Osteocyte (in vitro differentiated cells): ENCODE measurements at places on chromosomes 12 and 14.

- no peak overlapping the region for H3K27ac ChIP-seq
- H3K4me3 ChIP-seq = peak overlapping the region; percentile 10
- no peaks in the 10 kb centered on the region for H3K27me3 ChIP-seq
These were observed 4.1 kb downstream of the TNFAIP2 start for GRCh38 chr14:103127356-103127755.

DNA sequence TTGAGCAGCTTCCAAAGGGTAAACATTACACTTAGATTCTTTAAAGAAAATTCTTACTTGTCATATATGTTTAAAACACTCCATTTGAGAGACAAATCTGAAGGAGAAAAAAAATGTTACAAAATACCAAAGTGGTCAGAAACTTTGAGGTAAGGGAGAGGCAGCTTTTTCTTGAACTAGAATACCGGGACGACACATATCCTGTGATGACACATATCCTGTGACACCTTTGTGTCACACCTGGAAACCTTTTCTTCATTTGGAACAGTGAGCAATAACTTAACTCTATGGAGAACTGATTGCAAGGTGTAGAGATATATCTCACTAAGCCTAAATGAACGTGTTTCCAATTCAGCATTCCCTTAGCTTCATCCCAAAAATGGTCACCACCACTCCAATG is 4.6 kb upstream of the GRIN2B start:
- no peak overlapping the region for H3K27ac ChIP-seq
- peaks cover 24% of the 10 kb centered on the region for H3K27me3 ChIP-seq

GRCh38 chr14:22131749-22132476 is 457.1 kb downstream of the DAD1 start:
- H3K36me3 ChIP-seq = no peaks in the 10 kb centered on the region
- H3K4me1 ChIP-seq = no peaks in the 10 kb centered on the region
- no peak for DNase-seq
- H3K27me3 ChIP-seq = peaks cover 11% of the 10 kb centered on the region

- H3K27me3 ChIP-seq = no peaks in the 10 kb centered on the region
- H3K27ac ChIP-seq = no peak overlapping the region
- no peak for DNase-seq
- H3K4me1 ChIP-seq = peaks cover 38% of the 10 kb centered on the region
- no peak overlapping the region for H3K4me3 ChIP-seq
These were observed 63.1 kb upstream of the SLC38A2 start for GRCh38 chr12:46435625-46436024.

DNA sequence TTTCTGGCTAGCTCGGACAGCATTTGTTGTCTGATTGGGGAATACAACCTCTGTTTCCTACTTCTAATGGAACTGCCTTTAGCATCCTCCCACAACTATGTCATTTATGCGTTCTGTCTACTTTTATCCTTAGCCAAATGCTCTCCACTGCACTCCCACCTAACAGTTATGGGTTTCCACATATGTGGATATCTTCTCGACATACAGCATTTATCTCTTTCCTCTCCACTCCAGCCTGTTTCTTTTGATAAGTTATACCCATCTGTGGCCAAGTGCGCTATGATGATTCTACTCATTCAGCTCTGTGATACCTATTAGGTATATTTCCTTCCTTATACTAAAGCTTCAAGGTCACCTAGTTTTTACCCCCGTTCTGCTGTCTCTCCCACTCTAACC is 122.2 kb upstream of the NAP1L1 start:
- H3K27ac ChIP-seq = no peak overlapping the region
- H3K36me3 ChIP-seq = no peaks in the 10 kb centered on the region
- no peak for DNase-seq

- H3K36me3 ChIP-seq = no peaks in the 10 kb centered on the region
- no peak overlapping the region for H3K4me3 ChIP-seq
- DNase-seq = no peak
- no peaks in the 10 kb centered on the region for H3K27me3 ChIP-seq
- no peak overlapping the region for H3K27ac ChIP-seq
These were observed 532.8 kb downstream of the FUT8 start for GRCh38 chr14:65945327-65945726.

GRCh38 chr12:110340706-110341105 is 59.7 kb downstream of the ATP2A2 start:
- DNase-seq = no peak
- no peaks in the 10 kb centered on the region for H3K4me1 ChIP-seq
- H3K4me3 ChIP-seq = no peak overlapping the region
- H3K27ac ChIP-seq = peak overlapping the region; percentile 39
- H3K27me3 ChIP-seq = no peaks in the 10 kb centered on the region
- peaks cover 78% of the 10 kb centered on the region for H3K36me3 ChIP-seq

DNA sequence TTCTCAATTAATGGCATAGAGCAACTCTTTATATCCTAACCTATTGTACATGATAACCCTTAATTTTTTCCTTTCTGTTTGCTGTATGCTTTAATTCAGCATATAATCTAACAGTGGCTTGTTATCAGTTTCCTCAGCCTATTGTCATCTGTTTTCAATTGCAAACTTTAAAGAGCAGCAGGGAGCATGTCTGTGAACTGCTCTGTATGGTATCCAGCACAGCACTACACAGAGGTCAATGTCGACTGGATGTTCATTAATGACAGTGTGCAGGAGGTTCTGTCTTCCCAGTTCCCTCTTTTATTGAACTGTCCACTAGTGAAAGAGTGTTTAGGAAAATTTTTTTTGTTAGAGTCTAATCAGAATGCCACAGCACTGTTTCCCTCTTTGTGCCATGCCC is 609.1 kb downstream of the SOX5 start:
- no peak for DNase-seq
- H3K4me1 ChIP-seq = no peaks in the 10 kb centered on the region
- no peak overlapping the region for H3K27ac ChIP-seq
- H3K27me3 ChIP-seq = peaks cover 14% of the 10 kb centered on the region
- no peak overlapping the region for H3K4me3 ChIP-seq

DNA sequence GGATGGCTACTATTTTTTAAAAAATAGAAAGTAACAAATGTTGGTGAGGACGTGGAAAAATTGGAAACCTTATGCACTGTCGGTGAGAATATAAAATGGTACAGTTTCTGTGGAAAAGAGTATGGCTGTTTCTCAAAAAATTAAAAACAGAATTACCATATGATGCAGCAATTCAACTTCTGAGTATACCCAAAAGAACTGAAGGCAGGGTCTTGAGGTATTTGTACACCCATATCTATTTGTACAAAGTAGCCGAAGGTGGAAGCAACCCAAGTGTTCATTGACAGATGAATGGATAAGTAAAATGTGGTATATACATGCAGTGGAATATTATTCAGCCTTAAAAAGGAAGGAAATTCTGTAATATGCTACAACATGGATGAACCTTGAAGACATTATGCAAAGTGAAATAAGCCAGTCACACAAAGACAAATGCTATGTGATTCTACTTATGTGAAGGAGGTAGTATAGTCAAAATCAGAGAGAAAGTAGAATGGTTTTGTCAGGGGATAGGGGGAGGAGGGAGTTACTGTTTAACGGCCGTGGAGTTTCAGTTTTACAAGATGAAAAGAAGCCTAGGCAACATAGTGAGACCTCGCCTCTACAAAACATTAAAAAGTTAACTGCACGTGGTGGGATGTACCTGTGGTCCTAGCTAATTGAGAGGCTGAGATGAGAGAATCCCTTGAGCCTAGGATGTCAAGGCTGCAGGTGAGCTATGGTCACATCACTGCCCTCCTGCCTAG is 38.4 kb upstream of the CCT2 start:
- H3K27ac ChIP-seq = no peak overlapping the region
- peaks cover 22% of the 10 kb centered on the region for H3K36me3 ChIP-seq
- DNase-seq = no peak
- no peaks in the 10 kb centered on the region for H3K27me3 ChIP-seq

- no peak for DNase-seq
- H3K36me3 ChIP-seq = no peaks in the 10 kb centered on the region
- peaks cover 16% of the 10 kb centered on the region for H3K27me3 ChIP-seq
- H3K4me3 ChIP-seq = no peak overlapping the region
These were observed 23.6 kb downstream of the MMAB start for GRCh38 chr12:109549613-109550270.

DNA sequence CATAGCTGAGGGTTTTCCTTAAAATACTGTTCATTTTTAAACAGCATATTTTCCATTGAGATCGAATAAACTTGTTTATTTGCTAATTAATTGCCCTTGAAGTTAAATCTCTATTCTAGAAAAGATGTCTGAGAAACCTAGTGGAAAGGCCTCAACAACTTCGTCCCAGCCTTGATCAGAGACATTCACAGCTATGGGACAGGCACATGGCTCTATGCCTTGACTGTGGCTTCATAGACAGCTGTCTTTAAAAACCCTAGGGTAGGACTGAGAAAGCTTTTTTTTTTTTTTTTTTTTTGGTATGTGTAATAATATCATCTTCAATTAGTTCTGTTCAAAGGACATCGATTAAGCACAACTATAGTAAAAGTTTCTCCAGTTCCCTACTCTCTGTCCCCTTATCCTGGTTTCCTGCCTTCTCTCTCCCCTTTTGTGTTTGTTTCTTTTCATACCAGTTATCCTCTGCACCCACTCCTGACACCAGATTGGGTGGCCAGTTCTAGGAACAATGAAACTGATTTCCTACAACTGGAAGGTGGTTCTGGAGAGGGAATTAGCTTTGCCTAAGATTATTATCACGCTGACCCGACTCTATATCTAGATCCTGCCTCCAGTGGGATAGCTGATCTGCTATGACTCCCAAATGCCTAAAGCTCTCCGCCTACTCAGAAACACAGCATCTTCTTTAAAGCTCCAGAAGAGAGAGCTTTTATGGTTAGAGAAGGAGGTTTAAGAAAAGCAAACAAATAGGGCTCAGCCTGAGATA is 20.3 kb downstream of the SOCS2 start:
- no peak for DNase-seq
- no peaks in the 10 kb centered on the region for H3K36me3 ChIP-seq
- no peak overlapping the region for H3K27ac ChIP-seq
- H3K27me3 ChIP-seq = no peaks in the 10 kb centered on the region
- peaks cover 33% of the 10 kb centered on the region for H3K4me1 ChIP-seq

- no peaks in the 10 kb centered on the region for H3K36me3 ChIP-seq
- DNase-seq = no peak
- no peak overlapping the region for H3K4me3 ChIP-seq
- H3K27ac ChIP-seq = no peak overlapping the region
- H3K4me1 ChIP-seq = no peaks in the 10 kb centered on the region
These were observed 305.6 kb downstream of the GALC start for GRCh38 chr14:87687420-87687819.

DNA sequence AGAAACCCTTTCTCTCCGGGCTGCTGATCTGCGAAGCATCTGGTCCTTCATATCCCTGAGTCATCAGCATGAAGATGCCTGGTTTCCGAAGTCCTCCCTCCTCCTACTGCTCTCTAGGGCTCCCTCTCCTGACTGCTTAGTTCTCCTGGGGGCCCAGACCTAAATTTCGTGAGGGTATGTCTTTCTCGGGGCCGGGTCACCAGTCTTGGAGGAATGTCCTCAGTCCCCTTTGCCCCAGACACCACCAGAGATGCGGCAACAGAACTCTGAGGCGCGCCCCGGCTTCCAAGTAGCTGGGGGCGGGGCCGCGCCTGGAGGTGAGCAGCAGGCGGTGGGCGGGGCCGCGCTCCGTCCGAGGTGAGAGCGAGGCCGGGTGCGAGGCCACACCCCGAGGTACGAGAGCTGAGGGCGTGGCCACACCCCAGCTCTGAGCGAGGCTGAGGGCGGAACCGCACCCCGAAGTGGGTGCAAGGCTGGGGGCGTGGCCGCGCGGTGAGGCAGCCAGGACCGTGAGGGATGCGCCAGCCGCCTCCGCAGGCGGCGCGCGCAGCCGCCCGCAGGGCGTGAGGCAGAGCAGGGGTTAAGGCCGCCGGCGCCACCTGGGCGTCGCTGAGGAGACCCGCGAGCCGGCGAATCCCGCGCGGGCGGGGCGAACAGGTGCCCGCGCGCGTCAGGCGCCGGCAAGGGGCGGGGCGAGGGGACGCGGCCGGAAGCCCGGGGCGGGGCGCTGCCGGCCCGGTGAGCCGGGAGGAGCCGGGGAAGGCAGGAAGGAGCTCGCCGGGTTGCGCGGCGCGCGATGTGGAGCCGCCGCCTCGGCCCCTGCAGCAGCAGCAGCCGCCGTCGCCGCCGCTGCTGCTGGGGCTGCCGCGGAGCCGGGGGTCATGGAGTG is at the start of gene BICDL1:
Gene BICDL1 (plus strand): TSS at position 765 of the 889 bp plus-strand sequence. CDS start 633 bp downstream, outside the sequence.
- H3K36me3 ChIP-seq = no peaks in the 10 kb centered on the region
- peaks cover 56% of the 10 kb centered on the region for H3K27me3 ChIP-seq
- DNase-seq = no peak
- H3K4me1 ChIP-seq = peaks cover 6% of the 10 kb centered on the region

DNA sequence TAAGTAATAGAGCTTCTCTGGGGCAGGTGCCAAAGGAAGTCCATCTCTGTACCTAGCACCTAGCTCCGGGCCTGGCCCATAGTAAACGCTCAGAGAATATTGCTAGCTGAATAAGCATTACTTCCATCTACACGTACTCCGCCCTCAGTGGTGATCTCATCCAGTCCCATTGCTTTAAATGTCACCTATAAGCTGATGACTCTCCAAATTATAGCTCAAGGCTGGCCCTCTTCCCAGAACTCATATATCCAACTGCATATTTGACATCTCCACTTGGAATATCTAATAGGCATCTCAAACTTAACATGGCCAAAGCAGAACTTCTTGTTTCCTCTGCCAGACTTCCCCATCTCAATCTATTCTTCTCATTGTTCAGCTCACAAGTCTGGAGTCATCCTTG is 6.9 kb upstream of the DYNLL1 start:
- DNase-seq = no peak
- peaks cover 6% of the 10 kb centered on the region for H3K36me3 ChIP-seq
- no peak overlapping the region for H3K4me3 ChIP-seq
- H3K27me3 ChIP-seq = no peaks in the 10 kb centered on the region
- H3K27ac ChIP-seq = no peak overlapping the region
